ENCODE measurements at places on chromosomes 13 and 19.

- DNase-seq: no peak
Observed at GRCh38 chr13:97752961-97753668, 200.4 kb upstream of the IPO5 start.

- no peak for DNase-seq
Observed at GRCh38 chr19:39906820-39907611, 27.4 kb downstream of the FCGBP start.

DNA sequence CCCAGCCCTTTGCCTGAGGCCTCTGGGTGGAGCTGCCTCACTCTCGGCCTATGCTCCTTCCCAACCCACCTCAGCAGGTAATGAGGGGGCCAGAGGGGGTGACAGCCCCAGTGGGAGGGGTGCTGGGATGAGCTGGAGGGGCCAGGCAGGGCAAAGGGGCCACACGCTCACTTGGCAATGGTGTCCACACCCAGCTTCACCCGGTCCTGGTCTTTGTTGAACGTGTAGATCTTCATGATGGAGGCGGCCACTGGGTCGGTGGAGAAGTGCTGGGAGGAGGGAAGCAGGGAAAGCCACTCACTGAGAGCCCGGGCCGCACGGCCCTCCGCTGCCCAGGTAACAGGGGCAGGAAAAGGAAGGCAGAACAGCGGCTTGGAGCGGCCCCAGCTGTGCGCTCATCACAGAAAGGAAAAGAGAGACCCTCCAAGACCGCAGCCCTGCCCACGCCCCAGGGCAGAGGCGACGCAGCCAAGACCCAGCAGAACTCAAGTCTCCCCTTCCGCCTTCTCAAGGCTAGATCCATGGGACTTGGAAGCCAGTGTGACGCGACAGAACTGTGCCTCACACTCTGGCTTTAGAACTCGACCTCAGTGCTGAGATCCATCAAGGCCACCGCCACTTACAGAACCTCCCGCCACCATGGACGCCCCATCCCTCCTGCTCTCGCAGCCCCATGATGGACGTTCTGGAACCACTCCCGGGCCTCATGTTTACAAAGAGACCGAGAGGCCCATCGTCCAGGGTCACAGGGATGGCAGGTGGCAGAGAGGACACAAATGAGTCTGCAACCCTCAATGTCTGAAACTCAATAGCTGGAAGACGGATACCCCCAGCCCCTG is 9.2 kb downstream of the UBXN6 start:
- DNase-seq: no peak

DNA sequence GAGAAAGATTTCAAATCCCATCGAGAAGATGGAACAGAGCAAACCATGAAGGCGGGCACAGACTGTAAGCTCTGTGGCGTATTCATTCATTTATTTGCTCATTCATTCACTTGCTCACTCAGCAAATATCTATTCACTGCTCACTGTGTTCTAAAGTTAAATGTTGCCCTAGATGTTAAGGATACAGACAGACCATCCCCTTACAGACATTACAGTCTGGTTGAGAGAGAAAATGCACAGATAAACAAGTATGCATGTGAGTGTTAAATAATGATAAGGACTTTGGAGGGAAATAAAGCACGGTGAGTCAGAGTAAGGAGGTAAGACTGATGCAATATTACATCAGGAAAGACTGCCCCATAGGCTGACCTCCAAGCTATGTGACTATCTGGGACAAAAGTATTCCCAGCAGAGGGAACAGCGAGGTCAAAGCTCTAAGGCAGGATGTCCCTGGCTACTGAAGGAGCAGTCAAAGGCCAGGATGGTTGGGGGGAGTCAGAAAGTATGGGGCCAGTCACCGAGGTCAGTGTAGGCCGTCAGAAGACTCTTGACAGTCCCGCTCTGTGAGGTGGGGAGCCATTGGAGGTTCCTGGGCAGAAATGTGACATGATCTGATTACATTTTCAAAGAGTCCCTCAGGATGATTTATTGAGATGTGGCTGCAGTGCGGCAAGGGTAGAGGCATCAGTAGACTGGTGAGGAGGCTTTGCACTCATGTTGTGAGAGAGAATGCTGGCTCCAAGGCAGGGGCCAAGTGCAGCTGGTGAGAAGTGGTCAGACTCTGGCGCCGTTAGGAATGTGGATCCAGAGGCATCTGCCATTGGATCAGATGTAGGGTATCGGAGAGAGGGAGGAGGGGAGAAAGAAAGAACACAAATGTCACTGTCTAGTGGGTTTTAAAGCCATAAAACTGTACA is 37.9 kb downstream of the MBNL2 start:
- DNase-seq: no peak

DNA sequence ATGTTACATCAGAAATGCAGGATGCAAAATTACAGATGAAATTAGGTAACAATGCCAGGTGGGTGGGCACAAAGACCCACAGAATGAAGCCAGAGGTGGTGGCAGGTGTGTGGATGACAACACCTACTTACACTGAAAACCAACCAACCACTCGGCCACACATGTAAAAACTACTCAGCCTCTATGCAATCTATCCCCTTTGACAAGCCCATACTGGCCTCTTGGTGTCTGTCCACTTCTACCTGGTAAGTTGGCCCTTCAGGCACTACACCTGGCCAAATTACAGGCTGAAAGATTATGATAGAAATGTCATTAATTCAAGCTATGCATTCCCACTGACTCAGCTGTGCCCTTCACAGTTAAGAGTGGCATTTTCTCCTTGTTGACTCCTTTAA is 50.0 kb downstream of the BRD4 start:
- no peak for DNase-seq

DNA sequence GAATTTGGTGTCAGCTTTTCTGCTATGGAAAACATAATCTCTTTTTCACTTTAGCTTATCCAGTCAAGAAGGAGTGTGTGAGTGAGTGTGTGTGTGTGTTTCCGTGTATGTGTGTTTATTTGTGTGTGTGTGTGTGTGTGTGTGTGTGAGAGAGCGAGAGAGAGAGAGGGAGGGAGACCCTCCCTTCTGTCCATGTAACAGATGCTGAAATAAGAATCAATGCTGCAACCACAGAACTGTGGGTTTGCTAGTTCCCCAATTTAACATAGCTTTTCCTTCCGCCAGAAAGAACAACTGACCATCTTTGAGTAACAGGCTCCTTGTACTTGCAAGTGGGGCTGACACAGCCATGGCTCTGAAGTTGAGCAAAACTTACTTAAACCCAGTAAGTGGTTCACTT is 5.2 kb downstream of the LCP1 start:
- DNase-seq: no peak

- DNase-seq: no peak
Observed at GRCh38 chr13:40191186-40191980, 475.1 kb downstream of the FOXO1 start.

- DNase-seq: no peak
Observed at GRCh38 chr19:8113017-8113416, 36.4 kb downstream of the FBN3 start.

DNA sequence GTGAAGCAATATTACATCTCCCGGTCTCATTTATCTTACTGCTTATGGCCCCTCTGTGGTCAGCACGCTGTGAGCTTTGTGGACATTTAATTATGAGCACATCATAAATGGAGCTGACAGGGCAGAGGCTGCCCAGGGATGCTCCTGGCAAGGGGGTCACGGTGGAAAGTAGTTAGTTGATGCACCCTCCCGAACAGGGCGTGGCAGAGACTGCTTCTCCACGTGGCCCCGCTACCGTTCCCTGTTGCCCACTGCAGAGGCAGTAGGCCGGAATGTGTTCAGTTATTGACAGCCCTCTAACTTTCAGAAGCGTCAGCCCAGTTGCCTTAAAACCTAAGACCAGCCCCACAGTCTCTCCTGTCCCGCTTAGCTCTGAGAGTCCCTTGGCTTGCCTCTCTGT is 180.3 kb upstream of the ZNF507 start:
- DNase-seq: no peak

DNA sequence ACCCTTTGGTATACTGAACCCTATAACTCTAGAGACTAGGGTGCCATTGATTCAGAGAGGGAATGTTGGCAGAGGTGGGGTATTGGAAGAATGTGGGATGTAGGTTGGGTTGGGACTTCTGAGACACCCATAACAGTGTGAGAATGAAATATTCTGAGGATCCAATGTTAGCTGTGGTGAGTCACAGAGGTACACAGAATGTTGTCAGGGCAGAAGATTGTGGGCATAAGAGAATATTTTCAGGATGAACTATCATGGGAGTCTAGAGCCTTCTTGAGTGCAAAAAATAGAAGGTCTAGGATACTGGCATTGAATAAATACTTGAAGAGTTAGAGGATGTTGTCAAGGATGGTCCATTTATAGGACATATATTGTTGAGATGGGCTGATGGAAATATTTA is 9.0 kb downstream of the KLK13 start:
- DNase-seq: no peak

DNA sequence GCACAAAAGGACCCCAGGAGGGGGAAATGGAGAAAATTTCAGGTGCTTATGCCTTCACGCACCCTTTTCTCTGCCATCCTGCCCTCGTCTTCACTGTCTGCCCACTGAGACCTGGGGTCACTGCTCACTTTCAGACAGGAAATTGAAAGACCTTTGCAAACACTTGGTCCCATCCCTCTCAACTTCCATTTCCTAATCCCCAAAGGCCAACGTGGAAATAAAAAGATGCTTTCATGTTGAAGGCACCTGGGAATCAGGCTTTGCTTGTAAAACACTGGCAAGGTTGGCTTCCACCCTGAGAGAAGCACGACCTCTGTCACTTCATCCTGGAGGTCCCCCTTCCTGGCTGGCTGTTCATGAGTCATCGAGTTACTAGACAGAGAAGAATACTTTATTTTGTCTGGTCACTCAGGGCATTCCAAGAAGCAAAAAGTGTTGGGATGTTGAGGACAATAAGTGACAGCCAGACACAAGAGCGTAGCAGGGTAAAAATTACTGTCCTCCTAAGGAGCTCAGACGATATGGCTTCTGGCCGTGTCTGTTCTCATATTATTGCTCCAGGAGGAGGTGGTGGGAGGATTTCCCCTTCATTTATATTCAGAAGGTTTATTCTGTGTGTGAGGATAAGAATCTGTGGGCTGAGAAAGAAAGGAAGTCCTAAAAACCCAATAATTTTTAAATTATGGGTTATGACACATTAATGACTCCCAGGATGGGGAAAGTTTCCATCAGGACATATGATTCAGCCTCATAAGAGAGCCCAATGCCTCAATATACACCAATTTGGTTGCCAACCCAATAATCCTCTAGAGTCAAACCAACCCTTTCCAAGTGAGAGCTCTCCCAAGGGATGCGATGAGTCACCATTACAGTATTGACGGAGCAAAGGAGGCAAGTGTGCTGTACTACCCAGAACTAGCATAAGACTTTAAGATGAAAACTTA is 409.0 kb downstream of the COG6 start:
- no peak for DNase-seq

DNA sequence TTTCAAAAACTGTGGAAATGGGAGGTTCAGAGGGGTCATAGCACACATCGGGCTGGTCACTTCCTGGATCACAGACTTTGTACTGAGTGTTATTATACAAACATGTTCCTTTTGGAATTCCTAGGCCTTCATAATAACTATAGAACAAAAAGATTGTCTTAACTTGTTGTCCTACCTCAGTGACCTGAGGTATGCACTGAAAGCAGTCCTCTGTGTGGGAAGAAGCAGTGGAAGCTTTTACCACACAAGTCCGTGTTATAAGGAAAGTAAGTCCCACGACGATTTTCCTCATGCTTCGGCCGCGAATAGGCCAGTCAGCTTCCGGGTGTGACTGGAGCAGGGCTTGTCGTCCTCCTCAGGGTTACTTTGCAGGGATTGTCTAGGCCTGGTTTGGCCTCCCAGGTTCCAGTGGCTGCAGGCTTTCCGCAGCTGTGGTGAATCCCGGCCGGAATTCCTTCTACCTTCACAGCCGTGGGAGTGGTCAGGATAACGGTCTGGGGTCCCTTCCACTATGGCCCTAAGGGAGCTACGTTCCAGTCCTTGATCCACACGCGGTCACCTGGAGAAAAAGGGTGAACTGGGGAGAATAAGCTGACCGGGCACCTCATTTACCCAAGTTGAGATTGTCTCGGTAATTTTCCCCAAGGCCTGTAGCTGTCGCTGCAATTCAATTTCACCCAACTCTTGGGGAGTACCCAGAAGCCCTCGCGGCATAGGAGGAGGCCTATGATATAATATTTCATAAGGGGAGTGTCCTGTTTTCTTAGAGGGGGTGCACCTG is 16.0 kb downstream of the NAPSA start:
- DNase-seq: no peak

DNA sequence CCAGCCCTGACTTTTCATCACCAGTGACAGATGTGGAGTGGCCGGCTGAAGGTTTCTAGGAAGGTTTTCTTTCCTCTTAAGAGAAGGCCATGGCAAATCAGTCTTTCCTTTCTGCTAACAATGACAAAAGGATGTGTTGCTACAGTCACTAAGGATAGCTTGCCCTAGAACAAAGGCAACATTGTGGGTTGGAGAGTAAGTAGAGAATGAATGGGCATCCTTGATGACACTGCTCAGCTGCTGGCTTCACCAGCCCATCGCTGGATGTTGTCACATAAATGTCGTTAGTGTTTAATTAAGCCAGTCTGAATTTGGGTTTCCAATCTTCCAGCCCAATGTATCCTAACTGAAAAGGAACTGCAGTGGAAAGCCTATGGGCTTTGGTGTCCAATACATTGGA is 168.4 kb downstream of the ZIC5 start:
- DNase-seq: no peak

- no peak for DNase-seq
Observed at GRCh38 chr13:104987621-104988020, 1547.8 kb downstream of the EFNB2 start.

All from stimulated activated CD4-positive, alpha-beta T cell treated with anti-CD3 and anti-CD28 coated beads, Interleukin-2, amount 100 ng/mL, for 24 hours (primary cell).